ENCODE measurements at places on chromosomes 13 and 19. TPM values are rescaled to one million over a fixed set of nuclear protein-coding genes. Genes with fewer than 3 reads are reported as not detected.
A peak's percentile ranks its signal among the peaks of the same experiment; 100 is the strongest.

GRCh38 chr13:98450539-98451111 is 126.3 kb downstream of the STK24 start:
- no peaks in the 10 kb centered on the region for H3K27me3 ChIP-seq
- H3K4me3 ChIP-seq: no peak overlapping the region
- peaks cover 16% of the 10 kb centered on the region for H3K4me1 ChIP-seq
- peak; percentile 73 for DNase-seq

Gene MCEMP1
- 0.28 TPM for total RNA-seq

DNA sequence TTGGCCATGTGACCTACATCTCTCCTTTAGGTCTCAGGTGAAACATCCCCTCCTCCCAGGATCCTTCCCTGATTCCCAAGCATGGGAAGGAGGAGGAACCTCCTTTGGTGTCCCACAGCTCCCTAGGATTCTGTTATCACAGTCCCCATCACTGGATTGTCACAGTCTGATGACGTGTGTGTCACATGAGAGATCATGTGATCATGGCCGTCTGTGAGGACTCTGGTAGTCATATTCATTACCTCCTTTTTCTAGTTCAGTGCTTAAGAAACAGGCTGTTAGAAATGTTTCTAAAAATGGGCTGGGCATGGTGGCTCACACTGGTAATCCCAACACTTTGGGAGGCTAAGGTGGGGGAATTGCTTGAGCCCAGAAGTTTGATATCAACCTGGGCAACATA is 3.0 kb downstream of the DHX34 start:
- H3K4me3 ChIP-seq: no peak overlapping the region
- peaks cover 2% of the 10 kb centered on the region for H3K4me1 ChIP-seq

Gene PTGIR
- not detected for total RNA-seq

DNA sequence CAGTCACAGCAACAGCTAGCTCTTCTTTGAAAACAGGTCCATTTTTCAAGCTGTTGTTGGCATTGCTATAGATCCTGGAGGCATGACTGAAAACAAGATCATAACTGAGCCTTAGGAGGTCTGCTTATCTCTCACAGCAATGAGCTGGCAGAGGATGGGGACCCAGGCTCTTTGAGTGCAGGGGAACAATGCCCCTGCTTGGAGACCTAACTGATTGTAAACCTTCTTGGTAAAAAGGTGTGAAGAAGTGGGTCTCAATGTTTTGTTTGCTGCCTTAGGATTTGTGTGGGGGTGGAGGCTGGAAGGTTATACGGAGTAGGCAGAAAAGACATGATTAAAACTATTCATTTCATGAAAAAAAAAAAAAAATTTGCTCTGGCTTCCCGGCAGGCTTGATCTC is 94.6 kb downstream of the EFNB2 start:
- H3K27me3 ChIP-seq: no peaks in the 10 kb centered on the region
- H3K36me3 ChIP-seq: no peaks in the 10 kb centered on the region
- no peak overlapping the region for H3K27ac ChIP-seq
- DNase-seq: no peak
- H3K4me3 ChIP-seq: no peak overlapping the region

DNA sequence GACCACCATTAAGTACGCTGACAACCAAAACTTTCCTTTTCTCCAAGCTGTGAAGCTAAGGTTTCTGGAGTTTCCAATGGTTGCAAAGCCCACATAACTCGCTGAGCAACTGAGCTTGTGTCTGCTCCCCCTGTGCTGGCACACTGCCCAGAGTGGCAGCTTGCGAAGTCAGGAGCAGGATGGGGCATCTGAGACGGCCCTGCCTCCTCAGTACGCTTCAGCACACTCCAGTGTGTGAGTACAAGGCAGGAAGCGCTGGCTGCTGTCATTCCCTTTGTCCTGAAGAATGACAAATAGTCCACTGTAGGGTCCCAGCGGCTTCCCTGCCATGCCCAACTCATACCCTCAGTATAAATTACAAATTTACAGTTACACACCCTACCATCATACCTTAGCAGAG is 51.5 kb downstream of the SKA3 start:
- H3K36me3 ChIP-seq: no peaks in the 10 kb centered on the region
- H3K27ac ChIP-seq: no peak overlapping the region
- H3K27me3 ChIP-seq: no peaks in the 10 kb centered on the region
- no peaks in the 10 kb centered on the region for H3K4me1 ChIP-seq
- H3K4me3 ChIP-seq: no peak overlapping the region

Gene TDRD12
- 0.41 TPM for total RNA-seq

Gene GPR32
- not detected for total RNA-seq

- no peaks in the 10 kb centered on the region for H3K4me1 ChIP-seq
- no peaks in the 10 kb centered on the region for H3K27me3 ChIP-seq
- no peak overlapping the region for H3K4me3 ChIP-seq
- DNase-seq: no peak
- H3K27ac ChIP-seq: no peak overlapping the region
Measured at GRCh38 chr19:18481505-18482222, 40.2 kb downstream of the ELL start.

Data from prostate gland (tissue), 2 donors.